Hepatic stellate cell (primary cell): ENCODE measurements at places on chromosomes 1 and 21.

- DNase-seq: no peak
Observed at GRCh38 chr1:10721381-10722321, 74.8 kb downstream of the CASZ1 start.

- peak; percentile 27 for DNase-seq
Observed at GRCh38 chr1:166839600-166840308, 479 bp downstream of the POGK start.

- no peak for DNase-seq
Observed at GRCh38 chr21:29424728-29425127, 126.0 kb downstream of the BACH1 start.

DNA sequence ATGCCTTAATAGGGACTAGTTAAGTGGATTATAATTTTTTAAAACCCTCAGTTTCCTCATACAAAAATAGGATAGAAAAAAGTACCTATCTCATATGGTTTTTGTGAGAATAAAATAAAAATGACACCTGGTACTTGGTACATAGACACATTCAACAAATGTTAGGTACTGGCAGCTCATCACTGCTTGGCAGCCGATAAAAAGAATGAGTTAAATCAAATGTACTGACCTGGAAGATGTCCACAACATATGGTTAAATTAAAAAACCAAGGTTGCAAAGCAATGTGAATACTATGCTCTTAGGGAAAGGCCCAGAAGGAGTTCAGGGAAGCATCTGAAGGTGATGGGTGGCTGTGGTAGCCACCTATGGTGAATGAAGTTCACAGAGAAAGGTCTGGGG is 64.9 kb upstream of the SMYD2 start:
- DNase-seq: no peak

DNA sequence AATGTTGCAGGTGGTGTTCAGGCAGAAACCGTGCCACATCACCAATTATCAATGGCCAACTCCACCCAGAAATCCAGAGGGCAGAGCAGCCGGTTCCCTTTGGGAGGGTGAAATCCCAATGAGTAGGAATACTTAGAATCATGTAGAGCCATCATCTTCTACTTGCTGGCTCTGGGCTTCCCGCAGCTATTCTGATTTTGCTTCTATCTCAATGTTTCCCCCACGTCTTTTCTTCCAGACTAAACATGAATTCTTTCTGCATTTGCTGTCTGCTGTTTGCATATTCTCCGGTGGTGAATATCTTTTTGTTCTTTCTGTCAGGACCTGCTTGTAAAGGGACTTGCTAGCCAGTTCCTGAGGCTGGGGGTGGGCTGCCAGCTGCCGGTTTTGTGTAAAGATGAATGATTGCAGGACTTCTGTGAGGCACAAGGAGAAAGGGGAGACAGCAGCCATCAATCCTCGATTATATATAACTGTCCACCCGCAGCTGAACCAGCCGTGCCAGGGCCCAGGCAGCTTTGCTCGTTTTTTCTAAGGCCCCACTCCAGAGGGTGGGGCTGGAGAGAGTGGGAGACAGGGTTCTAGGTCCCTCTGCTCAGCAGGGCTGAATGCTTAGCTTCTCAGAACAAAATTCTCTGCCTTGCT is 33.2 kb downstream of the PRAMEF20 start:
- DNase-seq: no peak

GRCh38 chr21:41141031-41141457 is 26.9 kb upstream of the BACE2 start:
- DNase-seq: no peak

DNA sequence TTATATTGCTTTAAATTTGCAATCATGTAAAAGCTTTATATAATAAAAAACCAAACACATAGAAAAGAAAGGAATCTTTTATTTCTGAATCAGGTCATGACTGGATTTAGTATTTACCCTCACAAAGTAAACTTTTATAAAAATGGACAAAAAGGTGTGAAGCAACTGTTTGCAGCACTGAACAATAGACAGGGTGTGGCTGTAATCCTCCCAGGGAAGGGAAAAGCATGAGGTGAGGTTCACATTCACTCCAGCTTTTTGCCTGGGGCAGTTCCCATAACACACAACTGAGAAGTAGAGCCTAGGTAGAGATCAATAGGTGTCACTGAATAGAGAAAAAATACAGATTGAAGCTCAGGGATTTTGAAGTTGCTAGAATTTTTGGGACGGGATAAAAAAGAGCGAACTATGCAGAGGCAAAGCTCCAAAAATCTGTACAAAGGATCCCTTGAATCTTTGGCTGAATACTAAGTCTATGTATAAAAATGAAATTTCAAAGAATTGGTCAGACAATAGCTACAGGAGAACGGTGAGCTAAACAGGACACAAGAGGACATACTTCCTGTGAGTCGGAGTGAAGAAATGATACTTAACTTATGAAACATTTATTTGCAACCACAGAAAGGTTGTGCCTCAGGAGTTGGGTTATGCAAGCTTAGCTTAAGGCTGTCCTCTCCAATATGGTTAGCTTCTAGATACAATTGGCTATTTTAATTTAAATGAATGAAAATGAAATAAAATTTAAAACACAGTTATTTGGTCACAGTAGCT is 162.0 kb upstream of the ZP4 start:
- DNase-seq: no peak

DNA sequence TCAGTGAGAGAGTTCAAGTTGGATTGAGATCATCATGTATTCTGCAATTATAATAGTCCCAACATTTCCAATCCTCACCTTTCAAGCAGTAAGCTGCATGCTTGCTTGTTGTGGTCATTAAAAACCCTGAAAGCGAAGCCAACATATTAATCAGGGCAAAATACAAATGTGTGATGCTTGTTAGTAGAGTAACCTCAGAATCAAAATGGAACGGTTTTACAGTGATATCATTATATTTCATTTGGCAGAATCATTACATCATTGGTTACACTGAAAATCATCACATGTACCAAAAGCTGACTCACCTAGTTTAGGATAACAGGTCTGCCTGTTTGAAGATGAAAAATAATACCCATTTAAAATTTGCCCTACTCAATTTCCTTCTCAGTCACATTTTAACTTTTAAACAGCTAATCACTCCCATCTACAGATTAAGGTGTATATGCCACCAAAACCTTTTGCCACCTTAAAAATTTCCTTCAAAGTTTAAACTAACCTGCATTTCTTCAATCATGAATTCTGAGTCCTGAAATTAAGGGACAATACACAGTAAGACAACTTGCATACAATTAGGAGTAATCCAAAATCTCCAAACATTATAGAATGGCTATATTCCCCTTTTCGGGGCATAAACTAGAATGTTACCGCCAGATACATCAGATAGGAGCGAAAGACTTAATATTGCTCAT is 3.5 kb downstream of the GAS5 start:
- no peak for DNase-seq

DNA sequence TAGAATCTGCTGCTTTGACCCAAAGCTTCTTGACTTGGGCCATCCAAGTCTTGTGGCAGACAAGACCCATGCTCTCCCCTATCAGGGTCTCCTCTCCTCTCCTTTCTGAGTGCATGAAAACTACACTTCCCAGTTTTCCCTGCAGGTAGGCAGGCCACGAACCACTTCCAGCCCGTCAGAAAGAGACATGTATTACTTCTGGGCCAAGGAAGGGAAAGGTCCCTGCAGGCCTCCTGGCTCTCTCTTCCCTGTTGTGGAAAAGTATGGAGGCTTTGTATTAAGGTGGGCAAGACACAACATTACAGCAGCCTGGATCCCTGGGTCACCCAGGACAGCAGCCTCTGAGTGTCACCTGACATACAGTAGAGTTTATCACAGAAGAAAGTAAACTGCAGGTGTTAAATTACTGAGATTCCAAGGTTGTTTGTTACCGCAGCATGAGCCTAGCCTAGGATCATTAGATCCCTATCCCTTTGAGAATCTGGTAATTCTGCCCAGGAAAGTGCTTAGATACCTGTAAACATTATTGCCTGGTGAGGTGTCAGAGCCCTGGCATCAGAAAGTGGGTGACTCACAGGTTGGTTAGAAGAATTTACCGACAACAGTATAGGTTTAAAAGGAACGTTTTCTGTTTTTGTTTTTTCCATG is 717.3 kb downstream of the MATN1 start:
- no peak for DNase-seq

- peak; percentile 24 for DNase-seq
Observed at GRCh38 chr1:66563941-66564630, 30.1 kb downstream of the SGIP1 start.

- no peak for DNase-seq
Observed at GRCh38 chr1:97562081-97562480, 358.8 kb downstream of the DPYD start.

DNA sequence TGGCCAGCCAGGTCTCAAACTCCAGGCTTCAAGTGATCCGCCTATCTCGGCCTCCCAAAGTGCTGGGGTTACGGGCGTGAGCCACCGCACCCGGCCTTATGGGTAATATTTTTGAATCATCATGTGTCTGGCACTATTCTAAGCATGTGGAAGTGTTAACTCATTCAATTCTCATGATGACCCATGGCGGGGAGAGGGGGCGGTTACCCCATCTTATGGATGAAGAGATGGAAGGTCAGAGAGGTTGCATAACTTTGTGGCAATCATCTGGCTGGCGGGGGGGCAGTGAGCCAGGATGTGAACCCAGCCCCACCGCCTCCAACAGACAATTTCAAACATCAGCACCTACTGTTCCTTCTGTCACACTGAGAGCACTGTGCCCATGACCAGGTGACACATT is 11.5 kb upstream of the TAS1R2 start:
- no peak for DNase-seq

- no peak for DNase-seq
Observed at GRCh38 chr21:38413958-38414548, 84.2 kb downstream of the ERG start.

DNA sequence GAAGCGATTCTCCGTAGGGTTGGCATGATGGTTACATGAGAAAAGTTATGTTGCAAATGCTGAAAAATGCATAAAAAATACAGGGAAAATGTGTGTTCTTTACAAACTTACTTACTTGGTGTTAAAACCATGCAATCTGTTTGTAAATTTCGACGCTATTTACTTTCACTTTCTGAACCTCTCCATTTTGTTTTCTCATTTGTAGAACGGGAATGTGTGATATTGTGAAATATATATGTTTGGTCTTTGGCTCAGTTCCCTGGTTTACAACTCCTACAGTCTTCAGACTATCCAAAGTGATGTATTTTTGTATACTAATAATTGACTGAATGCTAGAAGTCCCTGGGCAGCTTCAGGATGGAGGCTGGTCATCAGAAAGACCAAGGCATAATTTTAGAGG is 982.3 kb downstream of the ADGRL2 start:
- DNase-seq: no peak

- DNase-seq: no peak
Observed at GRCh38 chr1:19122668-19123067, 87.4 kb downstream of the UBR4 start.

- DNase-seq: peak; percentile 81
Observed at GRCh38 chr1:155002464-155003226, at the start of gene ZBTB7B. ZBTB7B (plus strand) TSS chr1:155002802; CDS start chr1:155014661, 11,859 bp downstream.

DNA sequence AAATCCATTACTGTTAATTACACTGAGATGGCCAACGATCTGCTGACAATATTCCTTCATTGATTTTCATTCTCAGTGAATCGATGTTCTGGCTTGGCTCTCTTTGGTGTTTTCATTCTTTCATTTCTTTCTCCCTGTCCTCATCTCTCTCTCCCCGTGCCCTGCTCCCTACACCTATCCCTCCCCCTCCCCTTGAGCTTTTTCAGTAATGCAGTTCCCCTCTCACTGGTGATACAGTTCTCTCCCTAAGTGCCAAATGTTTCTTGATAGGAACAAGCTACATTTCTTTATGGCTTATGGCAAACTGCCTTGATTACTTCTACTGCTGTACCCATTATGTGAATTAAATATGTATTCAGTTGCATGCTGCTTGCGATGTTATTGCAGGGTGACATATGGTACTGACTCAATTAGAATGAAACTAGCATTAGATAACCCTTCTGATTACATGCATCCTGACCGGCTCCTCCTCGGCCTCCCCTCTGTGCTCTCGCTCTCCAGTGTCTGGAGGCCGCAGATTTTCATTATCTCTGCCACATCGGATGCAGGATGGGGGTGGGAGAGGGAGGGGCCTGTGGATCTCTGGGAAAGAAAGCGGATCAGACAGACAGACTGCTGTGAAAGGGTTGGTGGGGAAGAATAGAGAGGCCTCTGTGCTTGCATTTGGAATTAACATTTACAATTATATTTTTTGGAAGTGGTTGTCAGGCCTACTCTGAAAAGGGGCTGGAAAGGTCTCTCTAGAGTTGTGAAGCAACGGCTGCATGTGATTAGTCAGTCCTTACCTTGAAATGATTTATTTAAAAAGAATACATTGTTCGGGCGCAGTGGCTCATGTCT is 130.9 kb downstream of the PBX1 start:
- no peak for DNase-seq

DNA sequence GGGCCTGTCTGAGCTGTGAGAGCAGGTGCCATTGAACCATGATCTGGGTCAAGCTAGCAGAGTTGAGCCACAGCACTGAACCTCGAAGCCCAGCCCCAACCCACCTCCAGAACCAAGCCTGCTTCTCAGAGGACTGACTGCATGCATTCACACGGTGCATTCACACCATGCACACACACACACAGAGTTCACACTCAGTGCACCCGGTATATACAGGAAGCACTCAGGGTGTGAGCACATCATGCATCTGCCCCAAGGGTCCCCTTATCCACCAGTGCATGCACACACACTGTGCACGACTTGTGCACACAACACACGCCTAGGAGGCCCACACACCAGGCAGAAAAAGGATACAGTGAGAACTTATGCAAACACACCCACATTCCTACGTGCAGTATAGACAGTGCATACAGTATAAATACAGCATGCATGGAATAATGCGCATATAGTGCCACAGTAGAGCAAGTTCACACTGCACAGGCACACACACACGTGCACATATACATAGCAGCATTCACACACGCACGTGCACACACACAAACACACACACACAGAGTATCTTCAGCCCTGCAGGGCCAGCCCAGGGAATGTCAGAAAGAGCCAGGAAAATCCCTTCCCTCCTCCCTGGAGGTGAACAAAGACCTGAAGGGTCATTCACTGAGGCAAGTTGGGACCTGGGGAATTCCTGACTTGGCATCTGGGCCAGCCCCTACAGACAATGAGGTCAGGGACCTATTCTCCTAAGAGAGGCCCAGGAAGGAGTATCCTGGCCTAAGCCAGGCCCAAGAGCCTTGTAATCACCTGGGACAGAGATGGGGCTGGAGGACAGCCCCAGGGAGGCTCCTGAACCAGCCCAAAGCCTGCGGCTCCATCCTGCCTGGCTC is 42.1 kb downstream of the CAMK2N1 start:
- DNase-seq: no peak

DNA sequence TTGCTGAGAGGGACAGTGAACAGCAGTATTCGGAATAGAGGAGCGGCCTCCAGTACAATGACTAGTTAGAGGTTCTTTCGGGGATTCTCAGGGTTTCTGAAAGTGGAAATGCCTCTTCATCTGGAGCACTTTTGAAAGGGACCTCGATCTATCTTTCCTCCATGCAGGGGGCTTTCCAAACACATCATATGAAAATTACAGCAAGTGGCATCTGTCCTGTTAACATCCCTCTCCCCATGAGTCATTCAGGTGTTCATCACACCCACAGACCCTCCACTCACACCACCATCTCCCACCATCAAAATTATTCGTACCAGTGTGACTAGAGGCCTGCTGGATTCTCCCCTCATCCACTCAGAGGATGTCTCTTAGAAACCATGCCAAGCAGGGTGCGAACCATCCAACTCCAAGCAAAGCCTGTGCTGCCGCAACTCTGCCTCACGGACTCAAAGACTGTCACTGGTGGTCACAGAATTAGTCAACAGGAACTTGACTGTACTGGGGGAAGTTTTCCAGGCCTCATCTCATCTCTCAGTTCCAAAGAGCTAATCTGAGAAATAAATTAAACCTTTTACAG is 211.1 kb downstream of the MRPL39 start:
- no peak for DNase-seq

- DNase-seq: no peak
Observed at GRCh38 chr1:39499668-39500067, 8.2 kb downstream of the BMP8A start.

GRCh38 chr1:214010197-214010573 is 22.4 kb downstream of the PROX1 start:
- no peak for DNase-seq
